ENCODE measurements at places on chromosomes 6 and 20. TPM values are rescaled to one million over a fixed set of nuclear protein-coding genes. Genes with fewer than 3 reads are reported as not detected.
A peak's percentile ranks its signal among the peaks of the same experiment; 100 is the strongest.

Gene CPNE1
- 137 TPM for polyA plus RNA-seq

Gene NKAIN4
- polyA plus RNA-seq = not detected

Gene PXDC1
- 36.8 TPM for polyA plus RNA-seq

Gene CALHM4
- polyA plus RNA-seq = not detected

Gene SEMG1
- polyA plus RNA-seq = not detected

Gene ESR1
- 0.44 TPM for polyA plus RNA-seq

Gene FOXA2
- polyA plus RNA-seq = 9.4 TPM

Gene SLC25A27
- 35.3 TPM for polyA plus RNA-seq

Gene ANKRD66
- not detected for polyA plus RNA-seq

Gene GNRH2
- not detected for polyA plus RNA-seq

DNA sequence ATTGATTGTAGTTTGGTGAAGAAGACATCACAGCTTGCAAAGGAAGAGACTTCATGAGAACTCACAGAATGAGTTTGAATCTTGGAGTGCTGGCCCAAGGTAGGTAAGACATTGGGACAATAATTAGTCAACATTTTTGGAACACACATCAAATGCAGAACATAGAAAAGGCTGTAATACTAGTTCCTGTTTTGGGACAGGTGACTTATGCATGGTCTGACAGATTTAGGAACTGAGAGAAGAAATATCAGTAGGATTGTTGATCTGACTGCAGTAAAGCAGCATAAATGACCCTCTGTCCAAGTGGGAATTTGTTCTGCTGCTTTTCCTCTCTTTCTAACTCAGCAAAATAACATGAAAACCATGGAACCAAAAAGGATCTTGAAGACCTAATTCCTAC lies 102.3 kb upstream of the MAP3K7 start:
- no peaks in the 10 kb centered on the region for H3K36me3 ChIP-seq
- no peaks in the 10 kb centered on the region for H3K4me1 ChIP-seq
- H3K27me3 ChIP-seq = no peaks in the 10 kb centered on the region
- no peak overlapping the region for H3K27ac ChIP-seq

GRCh38 chr20:36270744-36271638 lies 34.7 kb downstream of the AAR2 start:
- no peak overlapping the region for H3K27ac ChIP-seq
- peaks cover 38% of the 10 kb centered on the region for H3K27me3 ChIP-seq
- H3K36me3 ChIP-seq = no peaks in the 10 kb centered on the region
- no peak overlapping the region for H3K4me3 ChIP-seq

GRCh38 chr6:43077981-43078511 lies 1.9 kb downstream of the PTK7 start:
- no peak for DNase-seq
- H3K4me3 ChIP-seq = no peak overlapping the region

- no peaks in the 10 kb centered on the region for H3K27me3 ChIP-seq
- no peak overlapping the region for H3K4me3 ChIP-seq
- H3K27ac ChIP-seq = no peak overlapping the region
- no peak for DNase-seq
- H3K36me3 ChIP-seq = no peaks in the 10 kb centered on the region
- H3K4me1 ChIP-seq = peaks cover 47% of the 10 kb centered on the region
Observed at GRCh38 chr6:15392182-15392581, 146.3 kb downstream of the JARID2 start.

- H3K4me1 ChIP-seq = no peaks in the 10 kb centered on the region
- DNase-seq = no peak
- H3K27ac ChIP-seq = no peak overlapping the region
- no peaks in the 10 kb centered on the region for H3K36me3 ChIP-seq
Observed at GRCh38 chr6:159871241-159871640, 19.5 kb upstream of the MAS1 start.

DNA sequence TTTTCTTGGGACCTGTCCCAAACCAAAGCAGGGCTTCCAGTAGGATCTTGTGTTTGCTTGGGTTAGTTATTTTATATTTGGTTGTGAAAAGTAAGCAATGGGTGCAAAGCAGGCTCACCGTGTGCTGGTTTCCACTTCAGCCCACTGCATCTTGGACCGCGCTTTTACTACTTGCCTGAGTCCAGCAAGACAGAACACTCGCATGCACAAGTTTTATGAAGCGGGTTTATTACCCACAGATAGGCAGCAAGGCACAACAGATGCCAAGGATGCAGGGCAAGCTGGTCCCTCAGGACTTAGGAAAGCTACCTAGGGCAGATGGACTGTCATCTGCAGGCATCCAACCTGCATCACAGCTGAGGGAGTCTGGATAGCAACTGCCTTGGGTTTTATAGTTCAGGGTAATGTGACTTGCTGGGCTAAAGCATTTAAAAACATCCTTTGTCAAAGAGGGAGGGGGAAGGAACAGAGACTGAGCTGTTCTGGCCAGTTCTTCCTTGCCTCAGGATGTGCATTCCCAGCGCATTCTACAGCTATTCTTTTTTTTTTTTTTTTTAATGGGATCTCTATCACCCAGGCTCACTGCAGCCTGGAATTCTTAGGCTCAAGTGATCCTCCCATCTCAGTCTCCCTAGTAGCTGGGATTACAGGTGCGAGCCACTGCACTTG lies 18.5 kb downstream of the CITED2 start:
- H3K27ac ChIP-seq = no peak overlapping the region
- no peaks in the 10 kb centered on the region for H3K4me1 ChIP-seq
- H3K27me3 ChIP-seq = no peaks in the 10 kb centered on the region

DNA sequence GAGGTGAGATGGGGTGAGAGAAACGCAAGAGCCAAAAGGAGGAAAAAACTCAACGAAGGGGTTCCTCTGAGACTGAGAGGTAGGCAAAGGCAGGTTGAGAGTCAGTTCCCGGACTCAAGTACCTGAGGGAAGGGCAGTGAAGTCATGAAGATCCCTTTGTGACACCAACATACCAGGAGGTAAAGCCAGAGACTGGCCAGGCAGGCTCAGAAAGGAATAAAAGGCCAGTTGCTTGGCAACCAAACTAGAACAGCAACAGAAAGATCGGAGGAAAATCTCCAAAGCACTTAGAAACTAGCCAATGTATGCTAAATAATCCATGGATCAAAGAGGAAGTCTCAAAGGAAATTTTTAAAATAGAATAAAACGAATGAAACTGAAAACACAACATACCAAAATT lies 209.8 kb upstream of the PROKR2 start:
- H3K4me3 ChIP-seq = no peak overlapping the region
- no peaks in the 10 kb centered on the region for H3K27me3 ChIP-seq
- no peak overlapping the region for H3K27ac ChIP-seq

DNA sequence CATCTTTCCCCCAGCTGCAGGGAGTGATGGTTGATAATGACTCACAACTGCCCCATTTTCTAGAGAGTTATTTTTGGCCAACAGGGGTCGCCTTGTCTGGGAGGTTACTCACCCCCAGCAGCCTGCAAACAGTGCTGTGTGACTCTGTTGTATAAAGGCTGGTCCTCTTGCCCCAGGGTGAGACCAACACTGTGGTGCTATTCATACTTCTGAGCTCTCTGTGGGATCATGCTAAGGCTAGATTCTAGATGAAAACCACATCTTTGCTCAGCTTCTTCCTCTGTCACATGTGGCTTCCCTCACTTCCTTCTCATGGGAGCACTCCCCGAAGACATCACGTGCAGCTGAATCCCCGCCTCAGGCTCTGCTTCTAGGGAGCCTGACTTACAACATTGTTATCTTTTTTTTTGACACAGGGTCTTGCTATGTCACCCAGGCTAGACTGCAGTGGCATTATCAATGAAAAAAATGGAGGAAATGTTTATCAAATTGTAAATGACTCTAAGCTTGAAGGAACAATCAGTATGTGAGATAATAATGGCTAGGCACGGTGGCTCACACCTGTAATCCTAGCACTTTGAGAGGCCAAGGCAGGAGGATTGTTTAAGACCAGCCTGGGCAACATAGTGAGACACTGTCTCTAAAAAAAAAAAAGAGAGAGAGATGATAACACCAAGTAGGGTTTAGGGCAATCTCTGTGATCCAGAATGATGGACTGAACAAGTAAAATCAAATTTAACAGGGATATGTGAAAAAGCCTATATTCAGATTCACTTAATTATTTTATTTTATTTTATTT lies 55.7 kb upstream of the SLC23A2 start:
- peak overlapping the region; percentile 42 for H3K27ac ChIP-seq
- H3K36me3 ChIP-seq = no peaks in the 10 kb centered on the region
- H3K4me3 ChIP-seq = no peak overlapping the region
- H3K4me1 ChIP-seq = no peaks in the 10 kb centered on the region

GRCh38 chr6:155461556-155461955 lies 5.9 kb upstream of the NOX3 start:
- H3K27me3 ChIP-seq = no peaks in the 10 kb centered on the region
- no peak for DNase-seq
- H3K36me3 ChIP-seq = no peaks in the 10 kb centered on the region

DNA sequence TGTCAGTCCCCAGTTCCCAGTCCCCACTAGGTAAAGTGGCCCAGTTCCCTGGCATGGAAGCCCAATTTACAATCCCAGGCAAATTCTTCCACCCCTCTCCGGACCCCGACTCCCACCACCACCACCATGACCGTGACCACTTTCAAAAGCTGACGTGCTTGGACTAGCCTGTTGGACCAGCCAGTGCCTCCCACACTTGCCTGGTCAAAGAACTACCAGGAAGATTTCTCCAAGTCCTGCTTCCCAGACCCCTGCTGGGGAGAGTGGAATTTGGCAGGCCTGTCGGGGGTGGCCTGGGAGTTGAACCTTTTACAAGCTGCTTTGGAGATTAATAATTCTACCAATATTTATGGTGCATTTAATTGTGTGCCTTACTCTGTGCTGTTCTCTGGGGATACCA lies 1.4 kb upstream of the PTPRT start:
- no peak overlapping the region for H3K4me3 ChIP-seq
- no peak for DNase-seq
- peaks cover 4% of the 10 kb centered on the region for H3K27me3 ChIP-seq
- H3K27ac ChIP-seq = no peak overlapping the region

- H3K27ac ChIP-seq = no peak overlapping the region
- peaks cover 94% of the 10 kb centered on the region for H3K27me3 ChIP-seq
- H3K36me3 ChIP-seq = no peaks in the 10 kb centered on the region
- H3K4me3 ChIP-seq = no peak overlapping the region
- H3K4me1 ChIP-seq = peaks cover 32% of the 10 kb centered on the region
- DNase-seq = no peak
Observed at GRCh38 chr20:63003546-63003945, 3.2 kb downstream of the BHLHE23 start.

GRCh38 chr6:94955156-94955555 lies 622.2 kb upstream of the MANEA start:
- no peak overlapping the region for H3K4me3 ChIP-seq
- H3K4me1 ChIP-seq = no peaks in the 10 kb centered on the region
- H3K27me3 ChIP-seq = no peaks in the 10 kb centered on the region

GRCh38 chr20:59866338-59866737 lies 67.1 kb downstream of the SYCP2 start:
- H3K4me1 ChIP-seq = no peaks in the 10 kb centered on the region
- H3K4me3 ChIP-seq = no peak overlapping the region
- DNase-seq = no peak
- H3K36me3 ChIP-seq = no peaks in the 10 kb centered on the region
- no peak overlapping the region for H3K27ac ChIP-seq

- no peak overlapping the region for H3K4me3 ChIP-seq
- no peak overlapping the region for H3K27ac ChIP-seq
- H3K27me3 ChIP-seq = no peaks in the 10 kb centered on the region
- H3K4me1 ChIP-seq = peaks cover 63% of the 10 kb centered on the region
- H3K36me3 ChIP-seq = peaks cover 64% of the 10 kb centered on the region
- no peak for DNase-seq
Observed at GRCh38 chr20:45888681-45889080, 1.3 kb upstream of the SPATA25 start.

GRCh38 chr6:54586251-54586650 lies 260.3 kb upstream of the FAM83B start:
- no peak for DNase-seq
- H3K4me1 ChIP-seq = no peaks in the 10 kb centered on the region
- no peaks in the 10 kb centered on the region for H3K36me3 ChIP-seq
- H3K27ac ChIP-seq = no peak overlapping the region
- no peak overlapping the region for H3K4me3 ChIP-seq

- H3K36me3 ChIP-seq = no peaks in the 10 kb centered on the region
- no peaks in the 10 kb centered on the region for H3K4me1 ChIP-seq
- DNase-seq = no peak
- H3K27me3 ChIP-seq = peaks cover 21% of the 10 kb centered on the region
Observed at GRCh38 chr20:1648101-1648500, 9.5 kb downstream of the SIRPG start.

GRCh38 chr20:37386505-37387251 lies 40.7 kb downstream of the SRC start:
- H3K27me3 ChIP-seq = no peaks in the 10 kb centered on the region
- peaks cover 64% of the 10 kb centered on the region for H3K36me3 ChIP-seq
- no peak overlapping the region for H3K27ac ChIP-seq
- DNase-seq = no peak
- peaks cover 16% of the 10 kb centered on the region for H3K4me1 ChIP-seq

DNA sequence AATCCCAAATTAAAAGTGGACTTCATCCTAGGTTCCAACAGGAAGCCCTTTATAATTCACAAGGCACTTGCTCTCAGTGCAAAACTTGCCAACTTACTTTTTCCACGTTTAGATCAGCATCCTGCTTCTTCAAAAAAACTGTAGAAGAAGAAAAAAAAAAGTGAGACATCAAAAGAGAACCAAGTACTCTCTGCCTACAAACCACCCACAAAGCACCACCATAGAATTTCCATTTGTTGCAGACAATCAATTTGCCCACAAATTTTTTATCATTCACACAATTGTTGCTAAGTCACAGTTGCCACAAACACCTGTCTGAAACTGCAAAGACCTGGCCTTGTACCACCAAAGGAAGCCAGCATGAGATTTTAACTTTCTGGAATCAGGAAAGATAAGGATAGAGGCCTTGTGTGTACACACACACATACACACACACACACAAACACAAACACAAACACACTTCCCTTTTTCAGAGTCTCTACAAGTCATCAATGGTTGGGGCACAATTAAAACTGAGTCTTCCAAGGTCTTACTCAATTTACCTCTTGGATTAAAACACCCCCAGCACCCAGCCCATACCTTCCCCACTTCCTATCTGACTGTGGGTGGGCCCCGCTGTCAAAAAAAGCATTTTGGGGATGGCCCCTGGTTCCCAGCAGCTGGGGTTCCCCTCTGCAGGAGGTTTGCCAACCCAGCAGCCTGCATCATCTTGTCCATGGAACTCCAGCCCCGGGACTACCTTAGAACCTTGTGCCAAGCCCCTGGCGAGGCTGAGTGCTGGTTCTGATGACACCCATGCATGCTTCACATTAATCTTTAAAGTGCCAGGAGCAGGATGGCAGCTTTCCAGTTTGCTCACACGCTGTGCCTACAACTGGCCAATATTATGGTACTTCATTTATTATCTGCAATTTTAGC lies 26.5 kb downstream of the FYN start:
- H3K4me3 ChIP-seq = no peak overlapping the region
- H3K27ac ChIP-seq = no peak overlapping the region
- peaks cover 90% of the 10 kb centered on the region for H3K4me1 ChIP-seq
- no peaks in the 10 kb centered on the region for H3K27me3 ChIP-seq

DNA sequence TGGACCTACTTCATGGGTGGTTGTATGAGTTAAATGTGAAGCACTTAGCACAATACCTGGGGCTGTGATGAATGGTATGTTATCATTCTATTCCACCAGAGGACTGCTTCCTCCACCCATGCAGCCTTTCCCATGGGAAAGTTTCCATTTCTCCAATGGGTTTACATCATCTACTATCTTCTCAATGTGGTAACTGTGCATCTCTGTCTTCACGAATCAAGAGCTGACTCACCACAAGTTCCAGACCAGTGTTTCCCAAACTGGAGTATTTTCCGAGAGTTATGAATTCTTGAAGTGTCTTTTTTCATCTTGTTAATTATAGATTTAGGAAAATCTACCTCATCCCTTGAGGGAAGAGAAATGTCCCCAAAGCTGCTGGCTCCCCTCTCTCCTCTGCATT lies 182.8 kb downstream of the UNC5CL start:
- H3K27ac ChIP-seq = no peak overlapping the region
- H3K27me3 ChIP-seq = no peaks in the 10 kb centered on the region
- DNase-seq = no peak
- no peaks in the 10 kb centered on the region for H3K4me1 ChIP-seq
- no peaks in the 10 kb centered on the region for H3K36me3 ChIP-seq
- H3K4me3 ChIP-seq = no peak overlapping the region

Data from stomach (tissue), 19 donors.